ENCODE measurements at places on chromosomes 2 and 18. TPM values are rescaled to one million over a fixed set of nuclear protein-coding genes. Genes with fewer than 3 reads are reported as not detected.

- H3K4me3 ChIP-seq: no peak overlapping the region
- no peaks in the 10 kb centered on the region for H3K36me3 ChIP-seq
- no peaks in the 10 kb centered on the region for H3K4me1 ChIP-seq
- no peak overlapping the region for H3K27ac ChIP-seq
These were observed 1073.3 kb upstream of the ACVR2A start for GRCh38 chr2:146771531-146771930.

GRCh38 chr2:230738391-230738811 lies 25.8 kb downstream of the CAB39 start:
- peak overlapping the region; percentile 78 for H3K27ac ChIP-seq
- DNase-seq: no peak
- peaks cover 49% of the 10 kb centered on the region for H3K4me1 ChIP-seq
- H3K27me3 ChIP-seq: no peaks in the 10 kb centered on the region

- no peak for DNase-seq
- H3K4me1 ChIP-seq: no peaks in the 10 kb centered on the region
- no peaks in the 10 kb centered on the region for H3K36me3 ChIP-seq
- no peak overlapping the region for H3K27ac ChIP-seq
These were observed 123.3 kb upstream of the KYNU start for GRCh38 chr2:142754182-142754581.

Gene FBXO36
- 0.75 TPM for total RNA-seq

Gene BCL2L11
- total RNA-seq: 41.8 TPM

DNA sequence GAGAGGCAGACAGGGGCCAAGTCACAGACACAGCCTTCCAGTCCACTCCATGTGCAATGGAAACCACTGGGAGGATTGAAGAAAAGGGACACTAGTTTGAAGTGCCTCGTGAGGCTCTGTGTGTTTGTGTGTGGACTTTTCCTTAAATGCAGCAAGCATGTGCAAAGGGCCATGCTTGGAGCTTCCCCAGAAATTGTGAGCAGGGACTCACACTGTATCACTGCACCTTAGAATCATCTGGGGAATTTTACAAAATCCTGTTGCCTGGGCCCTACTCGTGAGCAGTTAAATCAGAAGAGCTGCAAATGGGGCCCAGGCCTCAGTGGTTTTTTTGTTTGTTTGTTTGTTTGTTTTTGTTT lies 137.8 kb downstream of the TRIM43 start:
- H3K27me3 ChIP-seq: no peaks in the 10 kb centered on the region
- H3K36me3 ChIP-seq: no peaks in the 10 kb centered on the region
- DNase-seq: no peak
- H3K4me3 ChIP-seq: no peak overlapping the region
- H3K4me1 ChIP-seq: no peaks in the 10 kb centered on the region
- H3K27ac ChIP-seq: no peak overlapping the region

Measured in transverse colon (tissue), 4 donors.